ENCODE measurements at places on chromosomes 7 and 10. TPM values are rescaled to one million over a fixed set of nuclear protein-coding genes. Genes with fewer than 3 reads are reported as not detected.

Gene CSGALNACT2
- 8.3 TPM for total RNA-seq

Gene PLEKHA1
- total RNA-seq: 9.8 TPM

Gene SDK1
- 4.9 TPM for total RNA-seq

Gene MEPCE
- 29.9 TPM for total RNA-seq

Gene GIMAP2
- total RNA-seq: 0.15 TPM

Gene PURB
- 4.5 TPM for total RNA-seq

Gene CAMK1D
- total RNA-seq: 0.67 TPM

Gene CCDC146
- total RNA-seq: 1.0 TPM

Gene CYP3A7
- 0.34 TPM for total RNA-seq

Gene EBLN1
- not detected for total RNA-seq

Gene PDZD7
- total RNA-seq: 1.0 TPM

Gene CFAP43
- total RNA-seq: under 0.01 TPM

Gene TFEC
- total RNA-seq: not detected

Gene GRID2IP
- total RNA-seq: 0.15 TPM

Gene ZNF655
- 51.9 TPM for total RNA-seq

Gene ALOX5
- not detected for total RNA-seq

Gene BHLHA15
- 0.59 TPM for total RNA-seq

Gene PDE6C
- not detected for total RNA-seq

Gene TFR2
- total RNA-seq: 0.17 TPM

Gene SPDYE5
- not detected for total RNA-seq

Gene PLAC9
- total RNA-seq: 23.6 TPM

Gene PVRIG
- total RNA-seq: not detected

Gene ATP5F1C
- 287 TPM for total RNA-seq

Gene TMEM213
- not detected for total RNA-seq

Gene CLDN15
- 1.5 TPM for total RNA-seq

Gene PIP
- not detected for total RNA-seq

Gene TMEM130
- total RNA-seq: 0.15 TPM

Gene SSC4D
- total RNA-seq: 0.67 TPM

Gene NEBL
- 1.3 TPM for total RNA-seq

Gene CPED1
- 30.4 TPM for total RNA-seq

Gene AOAH
- total RNA-seq: not detected

Gene LRIT1
- total RNA-seq: not detected

Gene CYP2W1
- under 0.01 TPM for total RNA-seq

Gene OR13A1
- not detected for total RNA-seq

Gene HSPA12A
- 4.7 TPM for total RNA-seq

Gene HGF
- total RNA-seq: 30.3 TPM

Gene MGAM2
- total RNA-seq: not detected

Gene TMEM139
- 0.17 TPM for total RNA-seq

Gene EZH2
- 15.5 TPM for total RNA-seq

Gene GFRA1
- 0.89 TPM for total RNA-seq

Gene HMX2
- not detected for total RNA-seq

Gene CALHM3
- total RNA-seq: not detected

Gene ST8SIA6
- total RNA-seq: 0.67 TPM

Gene BEND7
- total RNA-seq: 0.34 TPM

Gene SPDYE9
- total RNA-seq: not detected

Gene CYP2C9
- total RNA-seq: not detected

Gene FGFR2
- 0.34 TPM for total RNA-seq
